ENCODE measurements at places on chromosomes 6 and 20.

DNA sequence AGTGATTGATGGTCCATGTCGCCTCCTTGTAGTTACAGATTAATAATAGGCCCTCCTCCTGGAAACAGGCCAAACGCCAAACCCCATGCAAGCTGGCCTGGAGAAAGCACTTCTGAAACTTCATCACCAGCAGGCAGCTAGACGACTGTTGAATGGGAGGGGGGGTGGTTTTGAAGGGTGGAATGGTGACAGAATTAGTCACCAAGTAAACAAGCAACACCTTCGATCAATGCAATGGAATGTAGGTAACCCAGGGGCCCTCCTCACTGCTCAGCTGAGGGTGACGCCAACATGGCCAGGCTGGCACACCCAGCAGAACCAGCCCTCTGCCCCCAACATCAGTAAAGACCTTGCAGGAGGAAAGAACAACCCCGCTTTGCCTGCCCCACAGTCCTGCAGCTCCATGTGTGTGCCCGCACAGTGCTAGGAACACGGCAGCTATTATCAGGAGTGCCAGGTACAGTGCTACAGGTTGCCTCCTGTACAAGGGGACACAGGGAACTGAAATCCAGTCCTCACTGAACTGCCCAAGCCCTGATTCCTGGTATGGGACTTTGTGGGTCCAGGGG is 2.7 kb downstream of the BCAS1 start:
- DNase-seq = no peak

GRCh38 chr6:129709196-129709768 is 695 bp downstream of the ARHGAP18 start:
- no peak for DNase-seq

DNA sequence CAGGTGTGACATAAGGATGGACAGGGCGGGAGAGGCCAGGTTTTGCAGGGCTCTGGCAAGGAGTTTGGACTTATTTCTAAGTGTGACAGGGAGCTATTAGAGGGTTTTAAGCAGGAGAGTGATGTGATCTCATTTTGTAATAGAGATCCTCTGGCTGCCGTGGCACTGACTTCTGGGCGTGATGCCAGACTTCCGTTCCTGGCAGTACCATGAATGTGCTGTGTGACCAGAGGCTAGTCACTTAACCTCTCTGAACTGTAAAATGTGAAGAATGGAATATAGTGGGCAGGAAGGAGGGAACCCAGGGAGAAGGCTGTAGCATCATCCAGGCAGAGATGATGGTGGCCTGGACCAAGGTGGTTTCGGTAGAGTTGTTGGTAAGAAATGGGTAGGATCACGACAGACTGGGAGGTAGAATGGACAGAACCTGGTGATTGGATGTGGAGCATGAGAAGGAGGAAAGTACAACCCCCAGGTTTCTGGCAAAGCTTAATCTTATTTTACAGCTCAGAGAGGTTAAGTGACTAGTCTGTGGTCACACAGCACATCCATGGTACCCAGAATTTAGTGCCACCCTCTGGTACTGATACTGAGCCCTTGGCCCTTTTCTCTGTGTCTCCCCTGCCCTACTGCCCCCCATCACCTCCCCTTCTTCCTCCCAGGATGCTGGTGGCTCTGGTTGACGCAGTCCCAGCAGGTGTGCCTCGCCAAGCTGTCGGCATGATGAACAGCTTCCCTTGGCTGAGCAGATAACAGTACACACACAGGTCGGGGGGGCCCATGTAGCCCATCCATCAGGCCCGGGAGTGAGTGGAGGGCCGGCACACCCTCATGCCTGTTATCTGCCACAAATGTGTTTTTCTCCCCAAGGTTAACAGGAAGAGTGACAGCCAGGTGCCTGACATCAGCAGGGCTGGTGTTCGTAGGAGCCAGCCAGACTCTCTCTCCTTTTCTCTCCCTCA is 52.9 kb upstream of the CTNNBL1 start:
- DNase-seq = no peak

GRCh38 chr20:2799688-2800520 is 523 bp downstream of the CPXM1 start:
- no peak for DNase-seq

- no peak for DNase-seq
Observed at GRCh38 chr6:27839626-27840475, 72.3 kb downstream of the OR2B2 start.

- DNase-seq = no peak
Observed at GRCh38 chr20:39070484-39071231, 108.5 kb downstream of the DHX35 start.

DNA sequence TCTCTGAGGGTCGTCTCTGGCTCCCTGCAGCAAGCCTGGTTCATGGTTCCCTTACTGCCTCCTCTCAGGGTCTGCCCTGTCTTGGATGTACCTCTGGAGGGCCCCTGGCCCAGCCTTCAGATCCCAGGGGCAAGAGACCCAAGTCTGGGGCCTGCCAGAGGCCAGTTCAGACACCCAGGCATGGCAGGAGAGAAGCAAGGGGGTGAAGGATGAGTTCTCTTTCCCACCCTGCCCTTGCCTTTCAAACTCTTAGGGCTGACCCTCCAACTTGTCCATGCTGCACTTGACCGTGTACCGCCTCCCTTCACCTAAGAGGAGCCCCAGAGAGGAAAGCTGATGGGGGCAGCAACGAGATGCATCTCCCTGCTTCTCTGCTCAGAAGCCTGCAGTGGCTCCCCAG is 4.2 kb downstream of the GDAP1L1 start:
- no peak for DNase-seq

DNA sequence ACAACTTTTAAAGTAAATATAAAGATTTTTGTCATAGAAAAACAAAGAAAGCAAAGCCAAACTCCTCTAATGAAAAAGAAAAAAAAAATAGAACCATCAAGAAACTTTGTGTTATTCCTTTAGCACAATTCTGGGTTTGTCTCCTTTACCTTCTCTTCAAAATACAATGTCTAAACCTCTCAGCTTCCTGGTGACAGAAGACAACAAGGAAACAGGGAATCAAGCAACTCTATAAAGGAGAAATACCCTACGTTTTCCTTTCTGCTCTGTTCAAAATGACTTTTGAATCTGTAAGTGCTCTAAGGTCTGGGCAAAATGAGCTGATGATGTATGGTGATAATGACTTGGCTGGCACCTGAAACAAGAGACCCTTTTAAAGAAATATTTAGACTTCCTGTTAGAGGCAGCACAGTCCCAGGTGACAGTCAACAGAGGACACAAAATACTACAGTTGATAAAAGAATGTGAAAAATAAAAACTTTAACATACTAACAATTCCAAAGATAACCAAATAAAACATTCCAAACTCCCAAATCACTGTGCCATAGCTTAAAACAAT is 101.4 kb downstream of the PRDM1 start:
- no peak for DNase-seq

- no peak for DNase-seq
Observed at GRCh38 chr6:118500130-118501015, 47.7 kb upstream of the PLN start.

GRCh38 chr6:37456816-37457560 is 24.0 kb downstream of the CMTR1 start:
- DNase-seq = no peak

GRCh38 chr6:144416244-144416643 is 131.1 kb downstream of the UTRN start:
- no peak for DNase-seq

- DNase-seq = no peak
Observed at GRCh38 chr20:18886756-18887155, 73.2 kb downstream of the SCP2D1 start.

DNA sequence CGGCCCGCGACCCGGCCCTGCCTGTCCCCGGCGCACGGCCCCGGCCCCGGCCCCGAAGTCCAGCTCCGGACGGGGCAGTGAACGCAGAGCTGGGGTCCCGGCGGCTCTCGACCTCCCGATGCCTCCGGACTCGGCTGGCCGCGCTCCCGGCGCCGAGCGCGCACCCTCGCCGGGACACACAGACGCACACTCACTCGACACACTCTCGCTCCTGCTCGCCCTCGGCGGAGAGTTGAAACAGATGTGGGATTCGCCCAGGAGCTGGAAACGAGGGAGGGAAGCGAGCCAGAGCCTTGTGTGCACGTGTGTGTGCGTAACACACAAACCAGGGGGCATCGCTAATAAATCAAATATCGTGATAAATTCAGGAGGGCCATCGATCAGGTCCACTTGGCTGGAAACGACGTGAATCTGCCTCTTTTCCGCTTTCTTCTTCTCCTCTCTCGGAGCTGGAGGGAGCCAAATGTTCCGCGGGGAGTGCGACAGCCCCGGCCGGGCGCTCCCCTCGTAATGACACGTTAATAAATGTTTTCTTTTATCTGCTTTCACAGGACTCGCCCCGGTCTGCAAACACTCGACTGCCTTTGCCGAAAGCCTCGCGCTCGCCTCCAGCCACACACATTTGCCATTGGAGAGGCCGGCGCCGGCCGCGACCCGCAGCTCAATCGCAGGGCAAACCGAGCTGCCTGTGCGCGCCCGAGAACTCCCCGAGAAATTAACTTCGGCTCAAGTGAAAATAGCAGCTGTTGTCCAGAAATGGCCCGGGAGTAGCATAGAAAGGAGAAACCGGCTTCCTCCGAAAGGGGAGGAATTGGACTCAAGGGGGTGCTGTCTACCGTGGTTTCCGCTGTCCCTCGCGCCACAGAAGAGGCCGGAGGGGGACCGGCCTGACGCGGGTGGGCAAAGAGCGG is 828 bp upstream of the SULF2 start:
- DNase-seq = no peak

- DNase-seq = no peak
Observed at GRCh38 chr6:137657351-137657911, 163.2 kb upstream of the OLIG3 start.

DNA sequence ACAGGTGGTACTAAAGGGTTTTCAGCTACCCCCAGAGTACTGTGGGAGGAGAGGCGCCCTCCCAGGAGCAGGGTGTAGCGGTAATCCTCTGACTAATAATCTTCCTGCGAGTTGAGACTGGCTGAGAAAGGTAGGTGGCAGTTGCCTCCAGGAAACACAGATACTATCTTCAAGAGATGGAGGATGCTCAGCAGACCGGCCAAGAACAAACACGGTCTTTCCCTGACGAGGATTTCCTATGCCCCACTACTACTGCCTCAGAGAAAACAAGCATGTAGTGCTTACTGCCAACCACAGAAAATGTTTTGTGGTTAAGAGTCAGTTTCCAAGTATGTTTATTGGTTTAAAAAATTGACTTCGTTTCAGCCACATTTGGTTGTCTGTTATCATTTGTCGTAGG is 26.8 kb downstream of the C6orf89 start:
- DNase-seq = no peak

GRCh38 chr20:49318430-49319207 is 40.8 kb upstream of the ZNFX1 start:
- DNase-seq = no peak

- no peak for DNase-seq
Observed at GRCh38 chr20:24448170-24448569, 21.3 kb upstream of the SYNDIG1 start.

- DNase-seq = no peak
Observed at GRCh38 chr6:10481101-10481500, 40.0 kb upstream of the GCNT2 start.

DNA sequence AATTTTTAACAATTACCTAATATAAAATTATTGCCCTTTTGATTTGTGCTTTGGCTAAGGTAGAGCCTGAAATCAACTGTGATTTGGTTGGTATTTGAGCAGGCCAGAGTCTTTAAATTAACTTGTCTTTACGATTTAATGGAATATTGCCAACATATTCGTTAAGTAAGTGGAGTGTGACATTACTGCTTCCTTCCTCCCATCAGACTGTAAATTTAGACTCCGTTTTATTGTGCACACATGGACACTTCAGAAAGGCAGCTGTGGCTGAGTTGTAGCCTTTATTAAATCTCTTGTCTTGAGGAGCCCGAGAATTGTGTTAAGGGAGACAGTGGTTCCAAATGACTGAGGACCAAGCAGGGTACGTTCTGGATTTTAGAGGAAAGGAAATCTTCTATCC is 57.4 kb downstream of the CAP2 start:
- no peak for DNase-seq

GRCh38 chr6:122651031-122651430 is 40.8 kb downstream of the PKIB start:
- no peak for DNase-seq

GRCh38 chr20:37984018-37984785 is 49.1 kb downstream of the TTI1 start:
- DNase-seq = no peak

DNA sequence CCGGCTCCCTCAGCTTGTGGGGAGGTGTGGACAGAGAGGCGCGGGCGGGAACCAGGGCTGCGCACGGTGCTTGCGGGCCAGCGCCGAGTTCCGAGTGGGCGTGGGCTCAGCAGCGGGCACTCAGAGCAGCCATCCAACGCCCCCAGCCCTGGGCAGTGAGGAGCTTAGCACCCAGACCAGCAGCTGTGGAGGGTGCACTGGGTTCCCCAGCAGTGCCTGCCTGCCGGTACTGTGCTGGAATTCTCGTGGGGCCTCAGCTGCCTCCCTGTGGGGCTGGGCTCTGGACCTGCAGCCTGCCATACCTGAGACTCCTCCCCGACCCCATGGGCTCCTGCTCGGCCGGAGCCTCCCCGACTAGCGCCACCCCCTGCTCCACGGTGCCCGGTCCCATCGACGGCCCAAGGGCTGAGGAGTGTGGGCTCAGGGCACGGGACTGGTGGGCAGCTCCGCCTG is 92.7 kb downstream of the MANEA start:
- no peak for DNase-seq

- DNase-seq = no peak
Observed at GRCh38 chr6:90159452-90159851, 137.2 kb downstream of the BACH2 start.

GRCh38 chr20:3177746-3178485 is 4.6 kb upstream of the LZTS3 start:
- DNase-seq = no peak

GRCh38 chr20:48209102-48209501 is 423.8 kb upstream of the SULF2 start:
- DNase-seq = no peak

GRCh38 chr6:32664827-32665362 is 1.6 kb downstream of the HLA-DQB1 start:
- DNase-seq = no peak

DNA sequence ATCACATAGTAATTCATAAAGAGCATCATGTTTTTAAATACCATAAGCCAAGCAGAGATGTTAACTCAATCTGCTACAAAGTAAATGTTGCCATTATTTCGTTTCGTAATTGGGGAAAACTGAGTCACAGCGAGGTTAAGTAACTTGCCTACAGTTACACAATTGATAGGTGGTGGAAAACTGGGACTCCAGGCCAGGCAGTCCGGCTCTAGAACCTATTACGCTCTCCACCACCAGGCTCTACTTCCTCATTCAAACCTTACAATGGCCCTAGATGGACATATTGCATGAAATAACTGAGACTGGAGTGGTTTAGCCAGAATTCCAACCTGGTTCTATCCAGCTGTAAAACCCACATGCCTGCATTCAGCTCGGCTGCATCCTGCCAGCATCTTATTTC is 58.2 kb downstream of the LINC00237 start:
- no peak for DNase-seq

- no peak for DNase-seq
Observed at GRCh38 chr6:51105357-51105756, 286.7 kb downstream of the TFAP2B start.

GRCh38 chr6:15658181-15658744 is 4.6 kb downstream of the DTNBP1 start:
- no peak for DNase-seq

GRCh38 chr20:53736757-53737395 is 143.2 kb upstream of the ZNF217 start:
- no peak for DNase-seq

GRCh38 chr6:44561832-44562665 is 174.5 kb downstream of the CDC5L start:
- DNase-seq = no peak

- no peak for DNase-seq
Observed at GRCh38 chr6:137705160-137706082, 161.6 kb upstream of the TNFAIP3 start.
